ENCODE measurements at places on chromosomes 6 and 20. TPM values are rescaled to one million over a fixed set of nuclear protein-coding genes. Genes with fewer than 3 reads are reported as not detected.

TBX18 gene
- total RNA-seq = 55.7 TPM

MOG gene
- not detected for total RNA-seq

ECT2L gene
- total RNA-seq = not detected

MMP24OS gene
- total RNA-seq = 16.0 TPM

FHL5 gene
- total RNA-seq = not detected

LAMA4 gene
- total RNA-seq = 577 TPM

HTR1E gene
- total RNA-seq = not detected

ULBP1 gene
- 0.44 TPM for total RNA-seq

PGC gene
- total RNA-seq = not detected

XKR7 gene
- under 0.01 TPM for total RNA-seq

NRSN1 gene
- not detected for total RNA-seq

FBXO9 gene
- total RNA-seq = 36.4 TPM

C6orf15 gene
- total RNA-seq = not detected

PAK5 gene
- under 0.01 TPM for total RNA-seq

FAM162B gene
- 0.33 TPM for total RNA-seq

CBLN4 gene
- total RNA-seq = not detected

MAS1 gene
- total RNA-seq = not detected

C20orf144 gene
- total RNA-seq = 0.44 TPM

OXT gene
- total RNA-seq = not detected

TREM1 gene
- 0.50 TPM for total RNA-seq

KCNK16 gene
- not detected for total RNA-seq

DOK5 gene
- 27.5 TPM for total RNA-seq

WFDC10B gene
- not detected for total RNA-seq

PLA2G7 gene
- total RNA-seq = not detected

JAG1 gene
- 34.9 TPM for total RNA-seq

BTN1A1 gene
- not detected for total RNA-seq

MAFB gene
- 3.3 TPM for total RNA-seq

OR2H2 gene
- not detected for total RNA-seq

KHDC1L gene
- total RNA-seq = not detected

RIMS1 gene
- total RNA-seq = under 0.01 TPM

PACRG gene
- 1.3 TPM for total RNA-seq

CGA gene
- total RNA-seq = not detected

ULBP3 gene
- 28.4 TPM for total RNA-seq

ELOVL2 gene
- under 0.01 TPM for total RNA-seq

CABLES2 gene
- total RNA-seq = 1.0 TPM

ETV7 gene
- total RNA-seq = 0.99 TPM

TFAP2A gene
- under 0.01 TPM for total RNA-seq

TRAM2 gene
- total RNA-seq = 78.5 TPM

LPA gene
- not detected for total RNA-seq

HUS1B gene
- total RNA-seq = 0.99 TPM

GMPR gene
- 15.3 TPM for total RNA-seq

C6orf52 gene
- total RNA-seq = 0.50 TPM

B3GALT4 gene
- total RNA-seq = 12.5 TPM

LATS1 gene
- total RNA-seq = 11.1 TPM

SLC17A3 gene
- not detected for total RNA-seq

MDFI gene
- not detected for total RNA-seq

SLC13A3 gene
- total RNA-seq = 6.0 TPM

PBX2 gene
- total RNA-seq = 57.5 TPM

ENPP5 gene
- total RNA-seq = 0.17 TPM

All from smooth muscle cell of trachea (primary cell).